ENCODE measurements at places on chromosomes 3 and 15. TPM values are rescaled to one million over a fixed set of nuclear protein-coding genes. Genes with fewer than 3 reads are reported as not detected.

- no peak for DNase-seq
Observed at GRCh38 chr15:40743921-40744814, 10.9 kb downstream of the RMDN3 start.

- no peak for DNase-seq
Observed at GRCh38 chr3:69426291-69426966, 40.5 kb upstream of the FRMD4B start.

GRCh38 chr3:189108735-189109134 lies 63.0 kb upstream of the TPRG1 start:
- no peak for DNase-seq

DNA sequence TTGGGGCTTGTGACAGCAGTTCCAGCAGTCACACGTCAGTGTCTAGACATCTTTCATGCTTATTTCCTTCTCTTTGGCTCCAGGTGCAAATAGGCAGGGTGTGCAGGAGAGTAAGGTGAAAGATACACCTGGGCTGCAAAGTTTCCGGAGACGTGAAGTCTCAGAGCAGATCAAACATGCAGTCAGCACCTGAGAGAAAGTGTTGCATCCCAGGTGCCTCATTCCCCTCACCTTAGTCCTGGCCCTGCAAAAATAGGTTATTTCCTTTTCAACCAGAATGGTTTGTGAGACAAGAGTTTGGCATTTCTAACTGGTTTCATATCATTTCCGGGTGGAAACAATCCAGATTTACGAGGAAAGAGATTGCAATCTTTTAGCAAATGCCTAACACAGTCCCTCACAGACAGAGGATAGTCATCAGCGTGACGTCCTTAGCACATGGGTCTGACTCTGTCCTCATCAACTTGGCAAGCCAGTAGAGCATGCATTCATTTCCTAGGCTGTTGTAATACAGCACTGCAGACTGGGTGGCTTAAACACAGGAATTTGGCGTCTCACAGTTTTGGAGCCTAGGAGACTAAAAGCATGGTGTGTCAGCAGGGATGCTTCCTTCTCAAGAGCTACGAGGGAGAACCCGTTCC lies 58.2 kb upstream of the ARRDC4 start:
- DNase-seq = no peak

- DNase-seq = no peak
Observed at GRCh38 chr3:125960456-125961288, 8.3 kb upstream of the ROPN1B start.

- DNase-seq = no peak
Observed at GRCh38 chr3:187210091-187210490, 12.8 kb downstream of the RTP1 start.

GRCh38 chr3:9552252-9552999 lies 1.2 kb downstream of the LHFPL4 start:
- DNase-seq = peak; percentile 45

DNA sequence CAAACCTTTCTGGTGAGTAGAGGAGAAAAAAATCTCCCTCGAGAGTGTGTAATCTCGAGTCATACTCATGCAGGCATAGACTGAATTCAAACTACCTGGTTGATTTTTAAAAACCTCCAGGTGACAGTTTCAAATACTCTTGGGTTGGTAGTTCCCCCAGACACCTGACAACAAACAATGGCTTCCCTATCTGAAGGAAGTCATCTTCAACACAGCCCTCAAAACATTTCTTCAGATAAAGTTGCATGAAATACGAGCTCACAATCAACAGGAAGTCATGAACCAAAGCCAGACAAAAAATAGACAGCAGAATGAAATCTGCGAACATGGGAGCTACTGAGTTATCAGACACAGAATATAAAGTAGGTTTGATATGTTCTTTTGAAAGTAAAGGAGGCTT lies 112.8 kb downstream of the ST8SIA2 start:
- DNase-seq = no peak

DNA sequence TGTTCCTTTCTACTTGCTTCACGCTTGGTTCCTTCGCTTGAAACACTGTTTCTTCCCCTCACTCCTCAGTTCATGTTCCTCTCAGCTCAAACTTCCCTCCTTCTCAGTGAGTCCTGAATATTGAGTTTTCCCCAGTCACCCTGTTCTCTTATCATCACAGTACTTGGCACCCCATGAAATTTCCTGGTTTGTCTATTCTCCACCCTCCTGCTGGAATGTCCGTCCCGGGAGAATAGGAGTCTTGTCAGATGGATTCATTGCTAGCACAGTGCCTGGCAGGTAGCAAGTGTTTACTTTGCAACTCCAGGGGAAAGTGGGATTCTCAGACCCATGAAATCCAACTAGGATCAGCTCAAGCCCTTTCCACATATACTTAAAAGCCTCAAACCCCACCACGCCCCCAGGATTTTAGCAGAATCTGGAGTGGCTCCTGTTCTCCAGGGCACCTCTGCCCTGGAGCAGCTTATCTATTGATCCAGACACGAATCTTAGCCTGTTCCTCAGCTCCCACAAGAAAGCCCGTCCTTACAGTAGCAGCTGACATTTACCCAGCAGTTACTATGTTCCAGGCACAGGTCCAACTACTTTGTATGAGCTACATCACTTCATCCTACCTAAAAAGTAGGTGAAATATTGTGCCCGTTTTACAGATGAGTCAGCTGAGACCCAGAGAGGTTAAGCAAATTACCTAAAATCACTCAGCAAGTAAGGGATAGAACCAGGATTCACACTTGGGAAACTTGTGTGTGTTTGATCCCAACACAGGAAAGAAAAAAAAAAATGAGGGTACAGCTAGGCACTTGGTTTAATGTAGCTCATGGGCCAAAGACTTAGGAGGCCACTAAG lies 36.8 kb upstream of the MAP3K13 start:
- DNase-seq = no peak

GRCh38 chr3:43455233-43455632 lies 166.6 kb downstream of the ANO10 start:
- DNase-seq = peak; percentile 35

DNA sequence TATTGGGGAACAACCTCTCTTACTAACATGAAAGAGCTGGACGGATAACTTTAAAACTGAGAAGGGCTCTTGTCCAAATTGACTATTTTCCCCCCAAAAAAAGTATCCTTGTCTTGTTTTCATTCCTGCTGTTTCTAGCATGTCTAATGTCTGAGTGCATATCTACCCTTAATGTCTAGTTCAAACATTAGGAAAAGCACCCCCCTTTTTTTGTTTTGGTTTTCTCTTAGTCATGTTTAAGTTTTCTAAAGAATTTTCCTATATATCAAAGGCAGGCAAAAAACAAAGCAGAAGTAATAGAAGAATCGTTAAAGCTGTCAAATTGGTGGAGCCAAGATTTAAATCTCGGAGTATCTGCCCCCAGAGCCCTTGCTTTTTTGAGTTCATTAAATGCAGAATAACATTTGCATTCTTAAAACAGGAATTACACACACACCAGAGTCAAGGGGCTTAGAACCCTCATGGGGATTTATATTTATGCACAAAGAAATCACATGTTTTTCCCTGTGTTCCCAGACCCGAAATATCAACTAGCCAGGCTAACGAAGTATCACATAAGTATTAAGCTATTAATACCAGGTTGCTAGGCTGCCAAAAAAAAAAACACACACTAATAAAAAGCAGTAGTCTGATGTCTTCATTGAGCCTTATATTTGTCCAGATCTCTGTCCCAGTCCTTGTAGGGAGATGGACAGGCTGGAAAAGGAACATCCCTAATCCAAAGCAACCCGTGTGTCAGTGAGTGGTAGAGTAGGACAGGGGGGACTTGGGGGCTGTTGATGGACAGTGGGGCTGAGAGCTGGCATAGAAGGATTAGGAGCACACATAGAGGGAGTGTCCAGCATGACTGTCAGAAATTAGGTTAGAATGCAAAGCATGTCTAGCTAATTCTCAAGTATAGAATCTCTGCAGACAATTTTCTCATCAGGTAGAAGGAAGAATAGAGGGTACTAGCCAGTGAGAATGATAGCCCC lies 103.6 kb upstream of the BFSP2 start:
- no peak for DNase-seq

- no peak for DNase-seq
Observed at GRCh38 chr3:156352728-156353127, 202.2 kb downstream of the SSR3 start.

- peak; percentile 82 for DNase-seq
Observed at GRCh38 chr3:149199474-149199873, 22.2 kb downstream of the CP start.

DNA sequence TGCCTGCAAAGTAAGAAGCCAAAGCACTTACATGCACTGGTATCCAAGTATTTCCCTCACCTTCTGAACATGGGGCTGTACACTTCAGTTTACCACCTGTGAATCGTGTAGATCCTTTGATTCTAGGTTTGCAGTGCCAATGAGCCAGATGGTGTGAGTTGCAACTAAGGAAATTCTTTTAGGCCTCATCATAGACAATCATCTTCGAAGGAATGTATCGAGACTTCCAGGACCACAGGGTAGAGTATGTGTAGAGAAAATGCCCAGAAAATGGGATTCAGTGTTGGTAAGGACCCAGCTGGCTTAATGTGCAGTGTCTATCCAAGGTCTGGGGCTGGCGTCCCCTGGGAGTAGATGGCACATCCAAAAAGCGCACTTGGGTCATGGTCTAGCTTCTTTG lies 323.2 kb upstream of the TPM1 start:
- DNase-seq = no peak

NPAP1 gene
- not detected for total RNA-seq

C3orf49 gene
- not detected for total RNA-seq

HCLS1 gene
- total RNA-seq = 68.5 TPM

IGSF11 gene
- total RNA-seq = not detected

RHOV gene
- total RNA-seq = 0.18 TPM

SLC28A2 gene
- not detected for total RNA-seq

RTP4 gene
- total RNA-seq = 0.22 TPM

RFTN1 gene
- total RNA-seq = 45.1 TPM
